ENCODE measurements at places on chromosomes 12 and 14.
A peak's percentile ranks its signal among the peaks of the same experiment; 100 is the strongest.

DNA sequence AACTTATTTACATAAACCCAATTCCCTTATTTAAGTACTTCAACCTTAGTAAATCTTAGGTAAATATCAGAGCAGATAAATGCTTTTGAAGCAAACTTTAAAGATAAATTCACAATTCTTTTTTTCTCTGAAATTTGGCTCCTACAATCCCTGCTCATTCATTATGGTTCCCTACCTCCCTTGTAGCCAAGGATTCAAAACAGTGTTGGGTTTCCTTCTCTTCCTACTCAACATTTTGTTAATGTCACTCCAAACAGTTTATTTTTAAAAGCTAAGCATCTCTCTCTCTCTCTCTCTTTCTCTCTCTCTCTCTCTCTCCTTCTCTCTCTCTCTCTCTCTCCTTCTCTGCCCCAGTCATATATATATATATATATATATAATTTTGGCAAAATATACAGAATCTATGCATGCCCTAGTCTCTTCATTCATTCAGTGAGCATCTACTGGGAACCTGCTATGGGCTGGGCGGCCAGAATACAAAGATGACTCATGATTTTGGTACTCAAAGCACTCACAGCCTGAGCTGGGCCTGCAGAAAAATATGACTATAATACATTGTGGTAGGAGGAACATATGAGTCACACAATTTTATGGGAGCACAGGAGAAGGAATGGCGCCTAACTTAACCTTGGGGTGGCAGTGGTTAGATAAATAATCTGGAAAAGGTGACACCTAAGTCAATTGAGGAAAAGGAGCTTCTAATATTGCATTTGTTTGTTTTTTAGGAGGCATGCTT, 123.7 kb upstream of the DHRS4 start:
- no peak for DNase-seq

DNA sequence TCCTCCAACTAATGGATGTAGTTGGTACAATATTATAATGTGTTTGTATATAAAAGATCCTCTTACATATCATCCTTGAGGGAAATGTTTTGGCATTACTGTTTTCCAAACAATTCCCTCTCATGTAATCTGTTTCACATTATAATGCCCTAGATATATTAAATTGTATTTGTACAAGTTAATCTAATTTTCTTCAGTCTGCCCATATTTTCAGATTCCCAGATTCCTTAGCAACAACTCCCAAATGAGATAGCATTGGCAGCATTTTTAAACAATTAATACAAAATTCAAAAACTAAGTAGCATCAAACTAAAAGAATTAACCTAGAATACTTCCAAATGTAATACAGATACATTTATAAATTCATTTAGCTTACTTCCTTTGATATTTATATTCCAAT, 860.2 kb downstream of the C12orf50 start:
- no peak for DNase-seq

GRCh38 chr14:24080888-24081738, 9.8 kb downstream of the CPNE6 start:
- peak; percentile 55 for DNase-seq

- DNase-seq, result no peak
These were observed 4.7 kb downstream of the PPP2R3C start for GRCh38 chr14:35117112-35117511.

DNA sequence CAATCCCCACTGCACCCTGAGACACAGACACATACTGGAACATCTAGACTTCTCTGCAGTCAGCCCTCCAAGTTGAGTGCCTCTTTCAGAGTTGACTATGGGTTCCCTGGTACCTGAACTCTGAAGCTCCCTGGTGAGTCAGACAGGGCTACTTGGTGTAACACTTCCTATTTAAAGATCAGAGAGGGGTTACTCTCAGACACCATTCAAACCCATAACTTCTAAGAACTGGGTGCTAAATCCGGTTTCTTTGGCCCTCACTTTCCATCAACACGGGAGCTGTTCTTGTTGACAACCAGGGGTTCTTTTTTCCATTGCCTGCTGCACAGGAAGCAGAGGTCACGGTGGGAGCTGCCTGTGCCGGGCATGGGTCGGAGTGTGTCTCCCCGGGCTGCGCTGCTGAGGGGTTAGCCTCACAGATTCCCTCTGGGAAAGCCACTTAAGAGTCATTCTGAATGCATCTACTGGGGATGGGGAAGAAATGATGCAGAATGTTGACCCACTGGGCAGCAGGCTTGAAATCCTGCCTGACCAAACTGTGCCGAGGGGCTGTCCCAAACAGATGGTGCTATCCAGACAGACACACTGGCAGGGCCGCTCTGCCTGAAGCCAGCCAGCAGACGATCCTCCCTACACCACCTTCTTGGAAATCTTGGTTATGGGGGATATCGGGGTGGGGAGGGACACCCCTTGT, 74.1 kb downstream of the PITPNM2 start:
- no peak for DNase-seq

DNA sequence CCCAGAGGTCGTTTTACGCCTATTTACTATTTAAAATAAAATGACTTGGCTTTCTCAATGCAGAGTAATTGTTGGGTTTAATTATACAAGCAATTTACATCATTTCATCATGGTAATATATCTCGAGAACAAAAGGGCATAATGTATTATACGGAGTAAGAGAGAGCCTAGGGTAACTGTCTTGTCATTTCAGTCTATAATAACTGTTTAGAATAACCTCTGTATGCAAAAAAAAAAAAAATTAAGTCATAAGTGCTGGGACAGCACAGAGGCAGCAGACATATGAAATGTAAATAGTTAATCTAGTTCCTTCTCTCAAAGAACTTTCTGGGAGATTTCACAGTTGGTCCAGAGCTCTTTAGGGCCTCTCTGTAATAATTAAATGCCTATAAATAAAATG, 284.9 kb downstream of the TMTC2 start:
- DNase-seq, result no peak

- no peak for DNase-seq
These were observed 796.4 kb downstream of the AACS start for GRCh38 chr12:125861299-125862281.

GRCh38 chr12:93894391-93895088, 217.4 kb downstream of the CRADD start:
- no peak for DNase-seq

- no peak for DNase-seq
These were observed 354.4 kb downstream of the MED13L start for GRCh38 chr12:115922952-115923564.

DNA sequence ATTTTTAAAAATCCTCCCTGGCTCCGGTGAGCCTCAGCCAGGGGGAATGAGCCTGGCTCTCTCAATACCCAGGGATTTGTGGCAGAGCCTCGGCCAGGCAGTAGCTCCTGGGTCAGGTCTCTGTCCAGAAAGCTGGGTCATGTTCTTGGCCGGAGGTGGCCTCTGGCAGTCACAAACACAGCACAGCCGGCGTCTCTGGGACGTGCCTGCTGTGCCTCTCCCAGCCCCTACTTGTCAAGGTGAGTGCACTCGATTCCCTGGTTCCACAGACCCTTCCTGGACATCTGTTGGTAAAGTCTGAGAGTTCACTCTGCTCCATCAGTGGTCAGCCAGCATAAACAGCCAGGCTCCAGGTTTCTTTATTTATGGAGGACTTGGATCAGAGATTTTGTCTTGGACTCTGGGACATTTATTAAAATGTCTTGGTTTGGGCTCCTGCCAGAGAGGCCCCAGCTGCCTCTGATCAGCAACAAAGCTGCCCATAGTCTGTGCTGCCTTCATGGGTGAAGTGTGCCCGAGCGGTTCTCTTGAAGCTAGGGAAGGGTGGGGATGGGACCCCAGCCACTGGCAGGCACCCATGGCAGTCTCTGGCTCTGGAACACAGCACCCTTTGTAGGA, 56.7 kb downstream of the DGLUCY start:
- no peak for DNase-seq

Measured in NCI-H1092 treated with DMSO at 0.1 percent for 48 hours (cell line).